ENCODE measurements at places on chromosomes 7 and 10.

- no peak for DNase-seq
Observed at GRCh38 chr10:71849461-71849908, 1.6 kb downstream of the PSAP start.

DNA sequence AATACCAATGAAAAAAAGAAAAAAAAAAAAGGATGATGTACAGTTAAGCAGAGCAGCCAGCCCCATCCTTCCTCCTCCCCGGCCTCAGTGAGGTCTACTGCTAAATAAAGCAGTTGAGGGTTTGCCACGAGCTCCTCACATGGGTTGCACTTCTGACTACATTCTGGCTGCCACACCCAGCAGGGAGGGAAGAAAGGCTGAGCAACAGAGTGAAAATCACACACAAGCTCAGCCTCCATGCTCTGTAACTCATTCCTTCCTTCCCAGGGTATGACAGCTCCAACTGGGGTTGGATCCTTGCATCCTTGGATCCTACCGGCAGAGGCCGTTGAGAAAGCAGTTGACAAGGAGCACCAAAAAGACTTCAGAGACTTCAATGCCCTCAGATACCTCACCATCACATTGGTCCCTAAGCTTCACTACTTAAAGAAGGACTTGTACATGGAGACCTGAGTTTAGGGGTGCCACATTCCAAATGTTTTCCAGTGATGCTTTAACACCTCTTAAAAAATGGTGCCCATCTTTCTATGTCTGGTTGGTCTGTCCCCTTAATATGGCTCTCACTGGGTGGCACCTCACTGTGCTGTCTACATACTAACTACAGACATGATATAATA lies 52.9 kb upstream of the PIK3CG start:
- DNase-seq = no peak

GRCh38 chr7:75892634-75893272 lies 13.9 kb downstream of the RHBDD2 start:
- DNase-seq = no peak

DNA sequence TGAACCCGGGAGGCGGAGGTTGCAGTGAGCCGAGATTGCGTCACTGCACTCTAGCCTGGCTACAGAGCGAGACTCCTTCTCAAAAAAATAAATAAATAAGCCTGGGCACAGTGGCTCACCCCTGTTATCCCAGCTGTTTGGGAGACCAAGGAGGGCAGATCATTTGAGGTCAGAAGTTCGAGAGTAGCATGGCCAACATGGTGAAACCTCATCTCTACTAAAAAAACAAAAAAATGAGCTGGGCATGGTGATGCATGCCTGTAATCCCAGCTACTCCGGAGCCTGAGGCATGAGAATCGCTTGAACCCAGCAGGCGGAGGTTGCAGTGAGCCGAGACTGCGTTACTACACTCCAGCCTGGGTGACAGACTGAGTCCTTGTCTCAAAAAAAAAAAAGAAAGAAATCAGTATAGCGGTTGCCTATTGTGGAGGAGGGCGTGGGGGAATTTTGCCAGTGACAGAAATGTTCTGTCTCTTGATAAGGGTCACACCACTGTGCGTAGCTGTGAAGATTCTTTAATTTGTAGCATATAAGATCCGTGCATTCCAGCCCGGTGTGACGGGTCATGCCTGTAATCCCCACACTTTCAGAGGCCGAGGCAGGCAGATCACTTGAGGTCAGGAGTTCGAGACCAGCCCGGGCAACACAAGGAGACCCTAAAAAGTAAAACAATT lies 17.9 kb upstream of the EIF3B start:
- no peak for DNase-seq

- peak; percentile 91 for DNase-seq
Observed at GRCh38 chr7:18753972-18754610, 258.5 kb downstream of the HDAC9 start.

DNA sequence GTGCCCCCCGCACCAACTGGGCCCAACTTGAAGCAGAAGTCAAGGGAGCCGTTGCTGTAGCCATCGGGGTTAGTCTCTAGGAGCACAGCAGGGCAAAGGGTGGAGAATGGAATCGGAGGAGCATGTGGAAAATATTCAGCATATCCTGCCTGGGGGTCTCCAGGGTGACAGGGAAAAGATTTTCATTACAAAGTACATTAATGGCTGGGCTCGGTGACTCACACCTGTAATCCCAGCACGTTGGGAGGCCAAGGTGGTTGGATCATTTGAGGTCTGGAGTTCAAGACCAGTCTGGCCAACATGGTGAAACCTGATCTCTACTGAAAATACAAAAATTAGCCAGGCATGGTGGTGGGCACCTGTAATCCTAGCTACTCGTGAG lies 53.8 kb upstream of the ABLIM1 start:
- DNase-seq = no peak

- peak; percentile 53 for DNase-seq
Observed at GRCh38 chr10:19014034-19014433, 34.6 kb upstream of the MALRD1 start.

- no peak for DNase-seq
Observed at GRCh38 chr10:87651801-87652200, 7.9 kb upstream of the PAPSS2 start.

- DNase-seq = peak; percentile 21
Observed at GRCh38 chr10:2927958-2928840, 139.1 kb upstream of the PFKP start.

DNA sequence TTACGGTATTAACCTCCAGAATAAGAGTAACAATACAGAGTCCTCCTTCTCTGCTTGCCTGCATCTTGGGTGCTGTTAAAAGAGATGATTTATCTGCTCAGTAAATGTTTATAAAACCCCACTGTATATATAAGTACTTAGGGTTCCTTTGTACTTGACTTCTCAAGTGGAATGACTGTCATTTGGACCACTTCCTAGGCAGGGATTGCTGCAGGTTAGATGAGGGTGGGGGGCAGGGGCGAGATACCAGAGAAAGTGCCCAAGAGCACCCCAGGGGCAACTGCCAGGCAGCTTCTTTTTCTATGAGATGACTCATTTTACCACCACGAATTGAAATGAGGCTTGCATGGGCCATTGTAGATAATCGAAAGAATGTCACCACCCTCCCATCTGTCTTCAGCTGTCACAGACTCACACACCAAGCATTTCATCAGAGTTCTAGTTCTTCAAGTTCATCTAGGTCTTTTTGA lies 421.9 kb upstream of the GALNT17 start:
- DNase-seq = peak; percentile 58

- DNase-seq = no peak
Observed at GRCh38 chr7:137354961-137355360, 11.4 kb upstream of the PTN start.

DNA sequence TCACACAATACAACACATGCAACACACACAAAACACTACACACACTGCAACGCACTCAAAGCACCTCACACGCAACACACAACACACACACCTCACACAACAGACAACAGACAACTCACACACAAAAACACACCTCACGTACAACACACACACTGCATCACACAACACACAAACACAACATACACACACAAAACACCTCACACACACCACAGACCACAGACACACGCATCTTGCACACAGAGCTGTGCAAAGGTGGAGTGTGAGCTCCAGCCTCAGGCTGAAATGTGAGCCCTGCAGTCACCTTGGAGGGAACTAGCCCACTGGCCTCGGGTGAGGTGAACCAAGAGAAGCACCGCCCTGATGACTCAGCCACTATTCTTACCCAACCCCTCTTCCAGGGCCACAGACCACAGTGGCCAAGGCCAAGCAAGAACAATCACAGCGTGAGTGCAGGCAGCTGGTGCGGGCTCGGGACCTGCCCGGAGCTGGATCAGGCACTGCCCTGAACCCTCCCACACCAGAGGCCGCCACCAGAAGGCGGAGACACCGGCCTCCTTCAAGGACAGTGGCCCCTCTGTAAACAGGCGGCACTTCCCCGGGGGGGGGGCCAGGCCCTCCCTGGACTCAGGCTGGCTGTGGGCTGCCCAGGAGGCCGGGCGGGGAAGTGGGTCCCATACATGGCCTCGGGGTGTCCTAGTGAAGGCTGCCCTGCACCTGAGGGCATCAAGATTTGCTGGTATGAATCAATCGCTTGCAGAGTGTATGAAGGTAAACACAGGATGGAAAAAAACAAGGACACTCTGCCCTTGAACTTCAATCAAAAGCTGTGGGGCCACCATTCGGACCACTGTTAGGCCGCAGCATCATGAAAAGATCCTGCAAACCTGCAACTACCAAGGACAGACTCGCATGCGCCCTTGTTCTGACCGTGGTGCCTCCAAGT lies 106.7 kb downstream of the TNS3 start:
- DNase-seq = no peak

GRCh38 chr7:92678291-92678920 lies 88.2 kb upstream of the FAM133B start:
- no peak for DNase-seq

DNA sequence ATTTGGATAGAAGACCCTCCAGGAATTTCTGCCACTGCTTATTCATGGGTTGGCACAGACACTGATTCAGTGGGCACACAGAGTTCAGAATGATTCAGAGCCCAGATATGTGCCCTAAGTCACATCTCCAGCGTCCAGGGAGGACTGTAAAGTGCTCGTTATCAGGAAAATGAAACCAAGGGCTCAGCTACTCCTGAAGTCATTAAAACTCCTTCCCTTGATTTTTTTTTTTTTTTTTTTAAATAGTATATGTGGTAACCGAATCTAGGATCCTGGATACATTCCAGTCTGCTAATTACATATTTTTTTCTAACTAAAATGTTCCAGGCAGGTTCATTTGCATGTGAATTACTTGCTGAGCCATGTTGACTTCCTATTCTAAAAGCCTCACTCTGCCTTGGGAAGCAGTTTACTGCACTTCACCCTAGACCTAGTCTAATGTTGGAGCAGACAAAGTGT lies 34.7 kb downstream of the MET start:
- DNase-seq = no peak

Data from fibroblast of skin of left quadriceps (primary cell).